ENCODE measurements at places on chromosomes 5 and 9. TPM values are rescaled to one million over a fixed set of nuclear protein-coding genes. Genes with fewer than 3 reads are reported as not detected.

SLC36A3 gene
- total RNA-seq = not detected

PCDHA5 gene
- not detected for total RNA-seq

FCN2 gene
- total RNA-seq = not detected

GPR150 gene
- 0.30 TPM for total RNA-seq
